ENCODE measurements at places on chromosomes 1 and 21.

- DNase-seq = no peak
Observed at GRCh38 chr1:170461291-170461747, 70.6 kb upstream of the GORAB start.

GRCh38 chr21:45366931-45367401 is 38.0 kb upstream of the COL18A1 start:
- no peak for DNase-seq

GRCh38 chr21:41815652-41816582 is 49.1 kb upstream of the RIPK4 start:
- peak; percentile 66 for DNase-seq

DNA sequence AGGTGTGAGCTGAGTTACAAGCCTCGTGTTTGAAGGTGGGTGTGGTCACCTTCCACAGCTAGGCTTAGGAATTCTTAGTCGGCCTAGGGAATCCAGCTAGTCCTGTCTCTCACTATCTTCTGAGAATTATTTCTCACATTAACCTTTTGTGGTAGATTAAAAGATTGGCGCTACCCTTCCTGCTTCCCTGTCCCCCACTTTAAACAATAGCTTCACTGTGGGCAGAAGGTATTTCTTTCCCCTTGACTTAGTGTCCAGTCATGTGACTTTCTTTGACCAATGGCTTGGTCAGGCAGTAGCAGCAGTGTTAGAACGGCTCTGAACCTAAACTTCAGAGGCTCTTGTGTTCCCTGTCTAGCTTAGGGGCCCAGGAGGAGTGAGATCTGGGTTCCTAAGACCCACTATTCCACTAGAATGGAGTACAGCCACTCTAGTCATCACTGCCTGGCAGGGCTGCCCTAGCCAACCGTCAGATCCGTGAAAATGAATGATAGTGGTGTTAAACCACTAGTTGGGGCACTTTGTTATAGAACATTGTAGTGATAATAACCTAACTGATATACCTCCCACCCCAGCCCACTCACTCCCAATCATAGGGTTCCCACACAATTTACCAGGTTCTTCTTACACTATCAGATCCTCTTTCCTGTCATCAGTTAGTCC is 13.9 kb upstream of the C1orf141 start:
- DNase-seq = no peak

- DNase-seq = no peak
Observed at GRCh38 chr1:237799762-237800474, 90.8 kb downstream of the ZP4 start.

GRCh38 chr1:6243053-6243834 is 735 bp upstream of the HES3 start:
- no peak for DNase-seq

GRCh38 chr1:12692967-12693782 is 22.7 kb upstream of the AADACL3 start:
- DNase-seq = no peak

DNA sequence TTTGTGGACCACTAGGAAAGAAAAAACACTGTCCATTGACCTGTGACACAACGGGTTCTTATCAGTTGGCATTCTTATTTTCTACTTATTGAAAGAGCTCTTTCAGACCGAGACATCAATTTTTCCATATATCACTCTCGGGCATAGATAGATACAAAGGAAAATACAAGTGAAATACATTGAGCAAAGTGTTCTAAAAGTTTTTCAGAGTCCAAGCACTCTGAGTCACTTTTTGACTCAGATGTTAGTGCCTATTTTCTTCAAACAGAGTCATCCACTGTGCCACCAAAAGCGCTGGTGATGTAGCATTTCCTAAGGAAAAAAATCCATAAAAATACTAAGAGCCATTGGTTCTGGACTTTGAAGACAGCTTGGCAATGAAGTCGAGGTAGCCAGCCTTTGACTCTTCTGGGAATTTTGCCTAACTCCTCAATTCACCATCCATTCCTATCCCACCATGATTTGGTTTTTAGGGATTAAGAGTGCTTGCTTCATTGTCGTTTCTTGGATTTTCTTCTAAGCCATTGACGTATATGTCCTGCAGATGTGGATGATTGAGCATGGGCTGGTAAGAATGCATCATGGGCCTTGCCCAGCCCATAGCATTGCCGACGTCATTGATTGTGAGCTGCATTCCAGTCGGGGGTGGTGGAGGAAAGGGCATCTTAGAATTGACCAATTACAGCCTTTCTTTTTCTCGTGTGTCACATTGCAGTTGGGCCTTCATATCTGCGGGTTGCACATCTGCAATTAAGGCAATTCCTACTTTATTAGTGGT is 10.6 kb downstream of the GALNT2 start:
- no peak for DNase-seq

- no peak for DNase-seq
Observed at GRCh38 chr1:112882271-112882744, 73.7 kb downstream of the SLC16A1 start.

DNA sequence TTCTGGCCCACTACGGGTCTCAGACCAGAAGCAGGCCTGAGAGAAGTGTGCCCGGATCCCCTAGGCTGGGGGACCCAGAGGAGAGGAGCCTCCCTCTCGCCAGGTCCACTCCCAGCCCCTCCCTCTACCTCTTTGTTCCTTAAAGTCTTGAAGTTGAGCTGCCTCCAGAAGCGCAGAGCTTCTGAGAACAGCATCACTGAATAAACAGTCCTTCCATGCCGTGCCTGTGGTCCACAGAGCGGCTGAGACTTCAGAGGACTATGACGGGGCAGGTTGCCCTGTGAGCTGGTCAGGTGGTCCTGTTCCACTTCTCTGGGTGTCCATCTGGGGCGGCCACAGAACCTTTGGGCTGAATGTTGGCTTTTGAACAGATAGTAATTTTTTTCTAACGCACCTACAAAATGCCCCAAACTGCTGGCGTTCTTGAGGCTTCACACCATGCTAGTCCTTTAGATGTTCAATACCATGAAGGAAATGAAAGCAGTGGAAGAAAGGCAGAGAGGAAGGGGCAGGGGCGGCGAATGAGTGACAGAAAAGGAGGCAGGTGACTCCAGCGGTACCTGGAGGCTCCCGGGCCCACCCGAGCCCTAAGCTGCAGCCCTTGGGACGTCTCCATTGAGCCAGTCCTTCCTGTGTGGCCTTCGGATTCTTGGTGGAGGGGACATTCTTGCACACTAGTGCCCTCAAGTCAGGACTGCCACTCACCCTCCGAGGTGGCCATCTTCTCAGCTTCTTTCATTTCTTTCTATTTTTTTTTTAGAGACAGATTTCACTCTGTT is 239.3 kb upstream of the VAMP3 start:
- no peak for DNase-seq

DNA sequence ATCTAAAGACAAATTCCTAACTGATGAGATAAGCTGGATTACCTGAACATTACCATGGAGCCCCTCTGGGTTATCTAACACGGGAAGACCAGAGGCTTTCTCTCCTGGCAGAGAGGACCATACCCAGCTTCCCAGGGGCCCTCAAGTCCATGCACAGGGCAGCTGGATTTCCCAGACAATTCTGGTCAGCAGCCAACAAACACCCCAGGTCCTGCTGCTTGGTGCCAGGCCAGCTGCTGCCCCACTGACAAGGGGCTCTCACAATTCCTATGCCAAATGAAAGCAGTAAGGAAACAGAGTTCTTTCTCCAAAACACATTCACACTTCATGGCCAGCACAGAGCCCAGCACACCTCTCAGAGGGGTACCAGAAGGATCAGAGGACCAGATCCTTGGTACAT is 114.2 kb downstream of the HLCS start:
- no peak for DNase-seq

GRCh38 chr1:25797939-25798338 is 2.1 kb upstream of the SELENON start:
- DNase-seq = no peak

DNA sequence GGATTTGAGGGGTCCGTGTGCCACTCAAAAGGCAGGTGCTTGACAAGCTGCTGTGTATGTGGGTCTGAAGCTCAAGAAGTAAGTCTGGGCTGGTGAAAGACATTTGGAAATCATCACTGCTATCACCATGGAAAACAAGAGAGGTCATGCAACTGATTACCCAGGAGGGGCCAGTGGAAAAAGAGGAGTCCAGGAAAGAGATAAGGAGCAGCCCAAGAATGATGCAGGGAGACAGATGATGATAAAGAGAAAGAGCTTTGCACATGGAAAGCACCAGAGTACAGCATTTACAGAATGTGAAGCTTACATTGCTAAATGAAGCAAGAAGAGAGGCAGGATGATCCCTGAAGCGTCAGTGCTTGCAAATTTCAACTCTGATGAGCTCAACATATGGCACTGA is 203.2 kb downstream of the SETD4 start:
- DNase-seq = no peak

DNA sequence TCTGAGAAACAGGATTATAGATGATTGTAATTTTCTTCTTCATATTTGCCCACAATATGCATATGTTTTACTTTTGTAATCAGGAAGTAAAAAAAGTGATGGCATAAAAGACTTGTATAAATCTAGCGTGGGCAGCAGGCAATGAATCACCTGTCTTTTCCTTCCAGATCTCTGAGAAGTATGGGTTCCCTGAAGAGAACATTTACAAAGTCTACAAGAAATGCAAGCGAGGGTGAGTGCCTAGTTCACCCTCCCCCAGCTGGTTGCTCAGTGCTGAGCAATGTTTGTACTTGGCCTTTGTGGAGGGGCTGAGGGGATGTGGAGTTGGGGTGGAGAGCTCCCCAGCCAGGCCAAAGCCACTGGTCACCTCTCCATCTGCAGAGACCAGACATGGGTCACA is 30.7 kb downstream of the GRHL3 start:
- DNase-seq = no peak

DNA sequence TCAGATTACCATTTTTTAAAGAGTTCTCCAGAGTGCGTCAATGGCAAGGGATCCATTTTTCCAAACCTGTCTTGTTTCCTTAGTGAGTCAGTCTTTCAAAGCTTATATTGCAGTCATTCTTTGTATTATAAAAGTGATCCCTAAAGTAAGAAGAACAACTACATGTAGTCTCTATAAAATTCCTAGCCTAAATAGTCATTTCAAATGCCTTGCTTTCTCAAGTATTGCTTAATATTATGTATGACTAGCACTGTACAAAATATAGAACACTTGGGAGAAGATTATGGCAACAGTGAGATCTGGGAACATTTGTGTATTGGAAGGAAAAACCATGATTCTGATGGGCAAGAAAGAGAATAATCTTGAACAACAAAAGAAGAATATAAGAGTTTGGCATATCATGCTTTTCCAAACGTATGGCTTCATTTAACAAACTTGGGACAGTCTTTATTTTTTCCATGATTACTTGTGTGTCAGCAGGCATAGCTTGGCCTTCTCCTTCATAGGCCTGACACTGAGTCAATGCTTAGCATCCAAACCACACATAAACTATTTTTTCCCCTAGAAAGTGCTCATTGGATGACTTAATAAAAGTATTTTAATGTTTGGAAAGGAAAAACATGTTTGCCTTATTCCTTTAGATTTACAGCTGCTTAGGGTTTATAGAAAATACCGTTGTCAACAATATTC is 547.4 kb downstream of the LTN1 start:
- no peak for DNase-seq

GRCh38 chr1:9253004-9253403 is 18.4 kb downstream of the H6PD start:
- DNase-seq = no peak

DNA sequence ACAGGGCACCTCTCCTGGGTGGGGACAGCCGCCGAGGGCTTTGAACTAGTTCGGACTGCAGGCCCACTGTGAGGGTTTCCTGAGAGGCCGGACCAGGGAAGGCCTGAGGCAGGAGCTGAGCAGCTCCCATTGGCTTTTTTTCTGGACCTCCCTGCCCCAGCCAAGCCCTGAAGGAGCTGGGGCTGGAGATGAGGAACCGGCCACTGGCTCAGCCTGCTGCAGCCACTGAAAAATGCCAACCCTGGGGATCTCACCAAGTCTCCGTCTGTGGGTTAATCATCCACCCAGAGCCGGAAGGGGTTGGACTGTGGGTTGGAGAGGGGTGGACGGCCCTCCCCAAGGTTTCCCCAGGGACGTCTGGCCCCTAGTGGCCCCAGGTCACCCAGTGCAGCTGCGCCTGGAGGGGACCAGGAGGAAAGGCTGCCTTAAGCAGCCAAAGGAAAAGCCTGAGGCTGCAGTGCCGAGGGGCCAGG is 2.5 kb downstream of the VWA1 start:
- DNase-seq = no peak

GRCh38 chr1:198969981-198970380 is 331.1 kb downstream of the PTPRC start:
- DNase-seq = no peak

GRCh38 chr1:113074237-113074636 is 1.2 kb downstream of the LRIG2 start:
- no peak for DNase-seq

- DNase-seq = no peak
Observed at GRCh38 chr1:207025146-207025880, 7.2 kb downstream of the C1orf116 start.

DNA sequence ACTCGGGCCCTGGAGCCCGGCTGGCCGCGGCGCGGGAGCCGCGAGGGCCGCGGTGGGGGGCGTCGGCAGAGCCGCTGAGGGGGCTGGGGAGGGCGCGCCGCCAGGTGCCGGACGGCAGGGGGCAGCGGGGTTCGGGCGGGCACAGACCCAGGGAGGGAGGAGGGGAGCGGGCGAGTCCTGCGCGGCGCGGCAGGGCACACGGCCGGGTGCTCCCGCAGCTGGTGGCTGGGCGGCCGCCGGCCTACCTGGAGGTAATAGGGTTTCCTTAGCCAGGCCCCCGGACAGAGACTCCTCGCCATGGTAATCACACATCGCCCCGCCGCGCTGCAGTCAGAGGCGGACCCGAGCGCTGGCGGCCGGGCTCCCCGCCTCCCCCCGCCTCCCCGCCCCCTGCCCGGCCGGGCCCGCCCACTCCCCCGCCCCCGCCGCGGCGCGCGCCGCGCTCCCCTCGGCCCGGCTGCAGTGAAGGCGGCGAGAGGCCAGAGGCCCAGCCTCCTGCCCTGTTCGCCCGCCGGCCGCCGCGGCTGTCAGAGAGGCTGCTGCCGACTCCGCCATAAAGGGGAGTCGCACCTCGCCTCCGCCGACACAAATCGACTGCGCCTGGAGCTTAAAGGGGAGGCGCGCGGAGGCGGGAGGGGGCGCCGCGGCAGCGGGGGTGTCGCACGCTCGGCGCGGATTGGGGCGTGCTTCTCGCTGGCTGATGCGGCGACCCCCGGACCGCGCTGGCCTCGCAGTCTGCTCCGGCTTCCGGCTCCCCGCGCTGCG is at the start of gene DIPK1A:
Gene DIPK1A (minus strand): TSS at position 332 of the 765 bp plus-strand sequence. CDS start 33 bp downstream, at position 299.
- DNase-seq = peak; percentile 83

GRCh38 chr1:163826500-163826899 is 504.7 kb downstream of the NUF2 start:
- DNase-seq = no peak

- DNase-seq = no peak
Observed at GRCh38 chr1:11052839-11053757, 6.1 kb upstream of the MASP2 start.

GRCh38 chr1:227761621-227762230 is 26.5 kb downstream of the SNAP47 start:
- DNase-seq = no peak
